ENCODE measurements at places on chromosomes 2 and 18.
A peak's percentile ranks its signal among the peaks of the same experiment; 100 is the strongest.

- DNase-seq = no peak
Measured at GRCh38 chr18:26335571-26336487, 109.6 kb downstream of the TAF4B start.

GRCh38 chr2:152508446-152508845 is 173.5 kb downstream of the FMNL2 start:
- DNase-seq = no peak

- no peak for DNase-seq
Measured at GRCh38 chr2:30509716-30510115, 62.7 kb downstream of the LCLAT1 start.

DNA sequence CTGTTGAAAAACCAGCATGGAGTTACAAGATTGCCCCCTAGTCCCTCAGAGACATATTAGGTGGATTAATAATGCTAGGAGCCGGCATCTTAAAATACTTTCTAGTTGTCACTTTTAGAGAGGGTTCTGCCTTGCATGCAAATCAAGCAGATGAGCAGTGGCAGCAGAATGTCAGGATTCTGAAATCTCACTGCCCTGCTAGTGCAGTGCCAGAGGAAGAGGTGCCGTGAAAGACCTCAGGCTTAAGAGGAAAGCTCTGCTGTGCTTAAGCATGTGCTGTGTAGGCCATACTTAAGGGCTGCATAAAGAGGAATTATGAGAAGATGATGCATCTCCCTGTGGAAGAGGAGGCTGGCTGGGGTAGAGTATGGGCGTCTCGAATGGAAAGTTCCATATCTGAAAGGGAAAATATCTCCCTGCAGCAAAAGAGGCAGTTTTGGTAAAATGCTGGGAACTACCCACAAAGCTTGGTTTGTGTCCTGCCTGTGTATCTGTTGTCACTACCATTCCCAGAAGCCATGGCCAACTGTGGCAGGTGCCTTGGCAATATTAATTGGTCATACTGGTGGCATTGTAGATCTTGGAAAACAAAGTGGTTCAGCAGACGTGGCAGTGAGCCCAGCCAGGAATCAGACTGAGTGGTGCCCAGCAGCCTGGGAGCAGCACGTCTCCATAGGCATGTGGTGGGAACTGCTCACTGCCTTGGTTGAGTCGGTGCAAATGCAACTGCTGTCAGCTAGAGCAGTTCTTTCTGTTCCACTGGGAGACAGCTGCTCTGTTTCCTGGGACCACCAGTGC is 131.9 kb downstream of the EVA1A start:
- DNase-seq = no peak

DNA sequence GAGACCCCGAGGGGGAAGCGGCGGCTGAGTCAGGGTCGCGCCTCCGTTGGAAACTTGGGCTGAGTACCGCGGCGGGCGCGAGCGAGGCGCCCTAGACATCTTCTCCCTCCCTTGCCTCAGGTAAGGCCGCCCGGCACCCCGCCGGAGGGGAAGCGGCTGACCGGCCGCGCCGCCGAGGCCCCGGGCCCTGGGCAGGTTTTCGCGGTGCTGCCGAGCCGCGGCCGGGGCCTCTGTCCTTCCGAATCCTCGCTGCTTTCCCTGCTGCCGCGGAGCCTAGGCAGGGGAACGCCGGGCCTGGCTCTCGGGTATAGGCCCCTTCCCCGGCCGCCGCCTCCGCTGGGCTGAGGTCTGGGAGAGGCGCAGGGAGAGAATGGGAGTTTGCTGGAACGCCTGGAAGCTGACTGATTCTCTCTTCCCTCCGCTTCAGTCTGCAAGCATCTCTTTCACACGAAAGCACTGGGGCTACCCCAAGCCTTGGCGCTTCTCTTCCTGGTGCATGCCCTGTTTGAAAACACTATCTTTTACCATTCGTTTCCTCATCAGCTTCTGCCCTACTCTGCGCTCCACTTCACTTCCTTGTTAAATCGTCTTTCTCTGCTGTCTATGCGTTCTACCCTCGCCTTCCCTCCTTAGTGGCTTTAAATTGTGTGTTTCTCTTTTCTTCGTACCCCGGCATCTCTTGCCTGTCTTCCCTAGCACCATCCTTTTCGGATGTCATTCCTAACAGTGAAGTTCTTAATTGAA is 652 bp downstream of the PPM1B start:
- peak; percentile 61 for DNase-seq

- no peak for DNase-seq
Measured at GRCh38 chr2:61456070-61456745, 14.7 kb downstream of the USP34 start.

DNA sequence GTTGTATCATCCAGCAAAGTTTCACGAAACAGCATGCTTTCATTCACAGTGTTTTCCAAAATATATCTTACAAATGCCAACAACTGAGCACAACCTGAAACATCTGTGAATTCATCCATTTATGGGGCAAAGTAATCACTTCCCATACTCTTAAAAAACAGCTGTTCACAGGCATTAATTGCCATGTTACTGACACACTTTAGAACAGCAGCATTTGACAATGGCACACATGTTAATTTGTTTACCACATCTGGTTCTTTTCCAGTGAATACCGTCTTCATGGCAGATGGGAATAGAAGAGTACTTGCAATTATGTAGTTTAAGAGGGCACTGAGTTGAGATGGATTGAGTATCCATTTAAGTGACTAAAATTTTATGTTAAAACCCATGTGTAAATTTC is 347.4 kb upstream of the LRP1B start:
- no peak for DNase-seq

DNA sequence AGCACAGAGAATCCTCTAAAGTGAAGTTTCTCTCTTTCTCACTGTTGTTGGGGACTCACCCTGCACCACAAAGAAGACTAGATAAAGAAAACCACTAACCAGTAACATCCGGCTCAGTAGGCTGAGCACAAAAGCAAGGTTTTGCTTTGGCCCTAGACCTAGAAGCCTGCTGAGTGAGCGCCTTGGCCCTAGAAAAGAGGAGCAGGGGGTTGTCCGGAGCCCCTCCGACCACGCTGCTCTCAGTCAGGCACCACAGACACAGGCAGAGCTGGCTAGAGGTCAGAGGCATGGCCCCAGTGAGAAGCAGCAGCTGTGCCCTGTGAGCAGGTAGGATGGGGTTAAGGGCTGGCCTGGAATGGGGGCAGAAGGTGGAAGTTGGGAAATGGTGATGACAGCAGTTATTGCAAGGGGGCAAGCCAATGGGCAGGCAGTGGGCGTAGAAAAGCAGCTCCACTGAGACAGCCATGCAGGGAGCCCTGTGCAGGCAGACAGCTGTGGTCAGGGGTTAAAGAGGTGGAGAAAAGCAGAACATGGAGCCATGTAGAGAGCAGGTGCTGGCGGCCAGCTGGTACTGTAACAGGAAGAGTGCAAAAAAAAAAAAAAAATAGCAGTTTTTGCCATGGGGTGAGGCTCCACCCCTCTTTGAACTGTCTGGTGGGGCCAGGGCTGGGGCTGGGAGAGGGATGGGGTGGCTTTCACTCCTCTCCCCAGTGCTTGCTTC is 36.9 kb upstream of the SLC14A1 start:
- DNase-seq = no peak
